ENCODE measurements at places on chromosomes 1 and 21.

DNA sequence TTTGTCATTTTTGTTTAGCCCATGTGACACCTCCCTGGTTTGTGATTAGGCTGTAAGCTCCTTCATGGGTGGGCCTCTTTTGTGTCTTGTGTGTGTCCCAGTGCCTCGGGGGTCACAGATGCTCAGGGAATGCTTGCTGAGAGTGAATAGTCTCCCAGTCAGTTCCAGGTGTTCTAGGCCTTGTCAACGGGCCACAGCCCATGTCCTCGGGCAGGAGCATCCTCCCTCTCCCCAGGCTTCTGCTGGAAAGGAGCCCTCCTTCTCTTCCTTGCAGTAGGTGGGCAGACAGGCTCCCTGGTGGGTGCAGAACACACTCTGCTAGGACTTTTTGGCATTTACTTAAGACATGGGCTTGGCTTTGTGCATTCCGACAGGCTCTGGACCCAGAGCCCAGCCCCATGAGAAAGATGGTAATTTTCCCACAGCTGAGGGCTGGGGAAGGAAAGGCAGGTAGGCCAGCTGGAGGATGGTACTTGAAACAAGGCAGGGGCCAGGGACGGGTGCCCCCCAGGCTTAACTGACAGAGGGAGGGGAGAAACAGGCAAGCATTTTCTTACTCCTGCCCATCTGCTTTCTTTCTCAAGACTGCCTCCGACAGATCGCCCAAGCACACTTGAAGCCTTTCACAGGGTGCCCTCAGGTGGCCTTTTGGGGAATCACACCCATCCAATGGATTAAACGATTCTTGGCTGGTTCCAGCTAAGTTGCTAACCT, 7.1 kb upstream of the CPLANE2 start:
- peak; percentile 81 for DNase-seq

DNA sequence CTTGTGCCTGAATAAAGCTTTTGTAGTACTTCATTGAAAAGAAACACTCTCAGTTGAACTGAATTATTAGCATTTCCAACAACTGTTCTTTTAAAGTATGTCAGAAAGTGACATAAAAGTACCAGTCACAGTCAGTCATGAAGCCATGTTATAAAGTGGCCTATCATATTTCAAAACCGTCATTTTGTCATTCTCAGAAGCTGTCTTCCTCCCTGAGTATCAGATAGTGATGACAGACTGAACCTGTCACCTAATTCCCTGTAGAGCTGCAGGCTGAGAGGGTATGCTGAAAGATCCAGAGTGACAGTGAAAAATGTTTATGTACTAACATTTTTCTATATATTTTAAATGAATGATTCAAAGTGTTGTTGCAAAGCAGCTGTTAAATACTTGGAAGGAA, 1121.7 kb upstream of the PRMT6 start:
- no peak for DNase-seq

DNA sequence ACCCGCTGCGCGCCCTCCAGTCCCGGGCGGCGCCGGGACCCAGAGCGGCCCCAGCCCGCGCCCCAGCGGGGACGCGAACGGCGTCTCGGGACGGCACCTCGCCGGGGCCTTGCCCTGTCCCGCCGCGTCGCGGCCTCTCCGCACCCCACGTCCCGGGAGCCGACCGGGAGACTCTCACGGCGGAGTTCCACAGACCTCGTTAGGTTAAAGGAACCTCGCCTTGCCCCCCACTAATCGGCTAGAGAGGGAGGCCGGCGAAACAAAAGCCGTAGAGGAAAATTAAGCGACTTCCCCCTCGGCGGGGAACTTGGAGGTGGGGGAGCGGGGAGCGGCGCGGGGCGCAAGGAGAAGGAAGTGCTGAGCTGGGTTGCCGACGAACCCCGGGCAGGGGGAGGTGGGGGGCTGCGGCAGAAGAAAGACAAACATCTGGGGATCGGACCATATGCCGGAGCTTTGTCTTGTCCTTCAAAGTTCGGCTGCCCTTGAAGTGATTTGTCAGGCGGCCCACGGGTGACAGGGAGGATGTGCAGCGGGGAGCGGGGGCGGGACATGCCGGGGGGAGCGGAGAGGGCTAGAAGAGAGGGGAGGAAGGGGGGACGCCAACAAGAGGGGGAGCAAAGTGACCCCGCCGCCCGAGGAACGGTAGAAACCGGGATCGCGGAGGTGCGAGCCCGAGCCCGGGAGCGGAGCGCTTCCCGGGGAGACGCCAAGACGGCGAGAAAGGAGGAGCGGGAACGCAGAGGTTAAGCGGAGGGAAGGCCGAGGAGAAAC, 120.0 kb upstream of the RRP15 start:
- DNase-seq: no peak

- no peak for DNase-seq
Observed at GRCh38 chr21:35084869-35085268, 35.8 kb upstream of the RUNX1 start.

DNA sequence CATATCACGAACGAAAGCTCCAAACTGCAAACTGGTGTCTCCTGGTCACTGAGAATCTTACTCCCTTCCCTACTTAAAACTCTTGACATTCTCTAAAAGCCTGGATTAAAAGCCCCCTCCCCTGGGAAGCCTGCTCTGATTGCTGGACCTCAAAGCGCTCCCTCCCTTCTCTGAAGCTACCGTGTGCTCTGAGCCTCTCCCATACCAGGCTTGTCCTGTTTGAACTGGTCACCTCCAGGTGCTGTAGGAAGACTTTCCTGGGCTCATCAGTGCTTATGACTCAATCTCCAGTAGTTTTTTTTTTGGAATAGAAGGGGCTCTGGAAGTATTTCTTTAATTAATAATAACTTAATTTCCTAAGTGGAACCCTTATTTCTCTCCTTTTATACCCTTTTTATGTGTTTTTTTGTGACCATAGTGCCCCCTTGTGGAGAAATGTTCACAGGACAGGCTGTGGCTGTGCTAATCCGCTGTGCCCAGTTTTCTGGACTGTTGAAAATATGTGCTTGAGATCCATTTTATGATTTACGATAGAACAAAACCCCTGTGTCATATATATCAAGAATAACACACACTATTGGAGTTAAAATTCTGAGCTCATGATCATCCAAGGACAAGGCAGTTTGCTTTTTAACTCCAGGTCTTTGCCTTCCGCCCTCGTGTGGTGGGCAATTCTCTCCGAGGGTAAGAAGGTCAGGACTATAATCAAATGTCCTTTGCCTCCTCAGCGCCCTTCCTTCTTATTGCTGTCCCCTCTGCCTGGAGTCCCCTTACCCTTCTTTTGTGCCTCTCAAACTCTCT, 16.9 kb downstream of the MTARC1 start:
- DNase-seq: peak; percentile 59

GRCh38 chr1:175676991-175677390, 66.4 kb downstream of the TNR start:
- no peak for DNase-seq

GRCh38 chr1:42034426-42034825, 115.7 kb upstream of the HIVEP3 start:
- no peak for DNase-seq

DNA sequence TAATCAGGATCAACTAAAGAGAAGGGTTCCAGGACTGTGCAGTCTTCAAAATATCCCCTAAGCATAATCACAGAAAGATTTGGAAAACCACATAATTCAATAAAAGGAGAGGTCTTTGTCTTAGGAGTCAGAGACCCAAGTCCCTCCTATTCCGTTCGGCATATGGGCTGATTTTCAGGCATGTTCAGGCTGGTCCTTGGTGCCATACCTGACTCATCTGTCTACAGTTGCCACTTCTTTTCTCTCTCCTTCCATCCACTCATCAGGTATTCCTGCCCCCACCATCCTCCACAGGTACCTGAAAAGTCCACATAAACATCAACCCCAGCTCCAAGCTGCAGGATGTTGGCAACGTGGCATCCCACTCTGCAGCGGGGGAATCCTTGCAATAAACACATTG, 29.7 kb upstream of the RPL11 start:
- no peak for DNase-seq

DNA sequence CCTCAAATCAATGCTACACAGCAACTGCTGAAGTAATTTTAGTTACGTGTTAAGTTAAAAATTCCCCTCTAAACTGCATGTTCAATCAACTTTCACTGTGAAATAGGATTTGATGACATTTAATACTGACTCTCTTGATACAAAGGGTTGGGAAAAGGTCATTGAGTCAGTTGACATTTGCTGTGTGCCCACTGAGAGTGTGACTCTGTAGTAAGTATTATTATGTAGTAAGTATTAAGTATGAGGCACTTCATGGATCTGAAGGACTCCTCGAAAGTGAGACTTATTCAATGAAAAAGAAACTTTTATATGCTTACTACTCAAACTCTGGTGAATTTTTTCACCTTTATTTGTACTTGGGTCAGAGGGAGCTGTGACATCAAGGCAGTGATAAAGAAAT, 83.1 kb upstream of the S1PR1 start:
- no peak for DNase-seq

- no peak for DNase-seq
Observed at GRCh38 chr1:157033357-157033876, 12.1 kb downstream of the ARHGEF11 start.

GRCh38 chr1:210741564-210741963, 392.4 kb downstream of the KCNH1 start:
- DNase-seq: no peak

DNA sequence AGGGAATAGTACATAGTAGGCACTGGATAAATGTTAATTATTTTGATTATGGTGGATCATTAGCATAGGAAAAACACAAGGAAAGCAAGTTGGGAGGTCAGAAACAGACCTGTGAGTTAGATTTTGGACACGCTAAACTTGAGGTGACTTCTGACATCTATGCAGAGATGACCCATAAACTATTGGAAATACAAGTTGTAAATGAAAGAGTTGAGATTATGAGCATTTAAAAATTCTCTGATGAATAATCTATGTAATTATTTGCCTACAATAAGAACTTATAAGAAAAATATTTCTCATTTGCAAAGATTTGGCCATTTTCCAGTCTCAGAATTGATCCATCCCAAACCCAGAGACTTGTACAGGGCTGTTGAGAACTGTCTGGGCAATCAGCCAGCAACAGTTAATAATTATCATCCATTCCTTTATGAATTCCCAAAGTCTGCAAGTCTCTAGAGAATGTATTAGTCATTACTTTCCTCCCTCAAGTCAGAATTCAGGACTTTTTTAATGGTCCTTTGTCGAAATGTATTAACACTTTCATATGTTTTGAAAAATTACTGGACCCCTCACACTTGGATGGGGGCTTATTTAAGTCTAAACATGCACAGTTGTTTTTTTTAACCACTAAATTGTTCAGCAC, 19.4 kb upstream of the SLAMF6 start:
- DNase-seq: no peak

- DNase-seq: no peak
Observed at GRCh38 chr1:218510153-218510772, 165.1 kb downstream of the TGFB2 start.

- DNase-seq: no peak
Observed at GRCh38 chr1:161721738-161722343, 497 bp downstream of the FCRLB start.

GRCh38 chr1:62977366-62977765, 193.4 kb downstream of the ATG4C start:
- DNase-seq: no peak

GRCh38 chr1:38029081-38029681, 16.6 kb downstream of the UTP11 start:
- no peak for DNase-seq

GRCh38 chr1:73176902-73177301, 894.6 kb upstream of the NEGR1 start:
- DNase-seq: no peak

DNA sequence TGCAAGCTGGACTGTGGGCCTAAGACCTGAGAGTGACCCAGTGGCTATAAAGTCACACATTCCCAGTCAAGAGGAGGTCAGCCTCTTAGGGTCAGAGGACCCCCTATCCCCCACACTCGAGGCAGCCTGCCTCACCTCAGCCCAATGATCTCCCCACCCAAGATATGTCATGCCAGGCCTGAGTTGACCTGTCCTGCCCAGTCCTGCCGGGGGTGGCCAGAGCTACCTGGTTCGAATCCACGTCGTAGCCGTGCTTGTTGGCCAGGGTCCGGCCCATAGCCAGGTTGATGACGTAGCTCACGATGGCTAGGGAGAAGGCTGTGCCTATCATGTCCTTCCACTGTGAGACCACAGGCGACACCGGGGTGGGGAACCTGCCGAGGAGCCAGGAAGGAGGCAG, 15.6 kb downstream of the SLC26A9 start:
- DNase-seq: no peak

Data from tibial nerve (tissue), 4 donors.